ENCODE measurements at places on chromosomes 5 and 9. TPM values are rescaled to one million over a fixed set of nuclear protein-coding genes. Genes with fewer than 3 reads are reported as not detected.

The TSSK1B gene
- not detected for total RNA-seq

- DNase-seq, result no peak
Observed at GRCh38 chr5:453725-454481, 10.9 kb downstream of the EXOC3 start.

The SLC34A3 gene
- not detected for total RNA-seq

The NUTM2F gene
- total RNA-seq, result not detected

The ATOSB gene
- total RNA-seq, result 50.4 TPM

DNA sequence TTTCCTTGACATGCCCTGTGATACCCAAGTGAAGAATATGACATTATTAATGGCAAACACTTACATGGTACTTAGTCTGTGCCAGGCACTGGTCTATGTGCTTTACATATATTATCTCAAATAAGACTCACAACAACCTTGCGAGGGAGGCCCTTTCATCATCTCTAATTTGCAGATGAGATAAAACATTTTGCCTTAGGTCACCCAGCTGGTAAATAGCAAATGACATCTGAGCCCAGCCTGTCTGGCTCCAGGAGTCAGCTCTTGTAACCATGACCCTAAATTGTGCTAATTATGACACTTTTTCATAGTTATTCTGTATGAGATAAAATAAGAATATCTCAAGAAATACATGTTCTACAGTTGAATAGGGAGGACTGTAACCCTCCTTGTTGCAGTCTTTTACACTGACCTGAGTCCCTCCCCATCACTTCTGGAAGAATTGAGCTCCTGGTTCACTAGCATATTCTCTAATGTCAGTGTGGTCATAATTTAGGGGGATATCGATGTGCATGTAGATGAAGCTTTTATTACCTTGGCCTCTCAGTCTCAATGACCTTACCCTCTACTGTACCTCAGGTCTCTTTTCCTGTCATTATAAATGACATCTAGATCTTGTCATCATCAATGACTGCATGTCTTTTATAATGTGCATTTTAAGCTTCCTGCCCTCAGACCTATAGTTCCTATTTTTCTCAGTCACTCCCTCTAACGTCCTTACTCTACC lies 126.1 kb upstream of the HAPLN1 start:
- DNase-seq, result no peak

- no peak for DNase-seq
Observed at GRCh38 chr5:132498686-132499271, 8.2 kb upstream of the IRF1 start.

- DNase-seq, result peak; percentile 57
Observed at GRCh38 chr9:120531683-120532300, 48.2 kb downstream of the CDK5RAP2 start.

Data from GM23248 (cell line).